PC-9 (cell line): ENCODE measurements at places on chromosomes 7 and 10. TPM values are rescaled to one million over a fixed set of nuclear protein-coding genes. Genes with fewer than 3 reads are reported as not detected.
A peak's percentile ranks its signal among the peaks of the same experiment; 100 is the strongest.

GRCh38 chr7:81308643-81309322, 389.9 kb upstream of the SEMA3C start:
- DNase-seq = no peak

GJC3 gene
- not detected in 2 replicates for total RNA-seq

- DNase-seq = no peak
Measured at GRCh38 chr7:125857606-125858005, 928.0 kb upstream of the POT1 start.

GRCh38 chr7:434891-435629, 84.6 kb downstream of the PDGFA start:
- peak; percentile 43 for DNase-seq
